ENCODE measurements at places on chromosomes 2 and 18.

DNA sequence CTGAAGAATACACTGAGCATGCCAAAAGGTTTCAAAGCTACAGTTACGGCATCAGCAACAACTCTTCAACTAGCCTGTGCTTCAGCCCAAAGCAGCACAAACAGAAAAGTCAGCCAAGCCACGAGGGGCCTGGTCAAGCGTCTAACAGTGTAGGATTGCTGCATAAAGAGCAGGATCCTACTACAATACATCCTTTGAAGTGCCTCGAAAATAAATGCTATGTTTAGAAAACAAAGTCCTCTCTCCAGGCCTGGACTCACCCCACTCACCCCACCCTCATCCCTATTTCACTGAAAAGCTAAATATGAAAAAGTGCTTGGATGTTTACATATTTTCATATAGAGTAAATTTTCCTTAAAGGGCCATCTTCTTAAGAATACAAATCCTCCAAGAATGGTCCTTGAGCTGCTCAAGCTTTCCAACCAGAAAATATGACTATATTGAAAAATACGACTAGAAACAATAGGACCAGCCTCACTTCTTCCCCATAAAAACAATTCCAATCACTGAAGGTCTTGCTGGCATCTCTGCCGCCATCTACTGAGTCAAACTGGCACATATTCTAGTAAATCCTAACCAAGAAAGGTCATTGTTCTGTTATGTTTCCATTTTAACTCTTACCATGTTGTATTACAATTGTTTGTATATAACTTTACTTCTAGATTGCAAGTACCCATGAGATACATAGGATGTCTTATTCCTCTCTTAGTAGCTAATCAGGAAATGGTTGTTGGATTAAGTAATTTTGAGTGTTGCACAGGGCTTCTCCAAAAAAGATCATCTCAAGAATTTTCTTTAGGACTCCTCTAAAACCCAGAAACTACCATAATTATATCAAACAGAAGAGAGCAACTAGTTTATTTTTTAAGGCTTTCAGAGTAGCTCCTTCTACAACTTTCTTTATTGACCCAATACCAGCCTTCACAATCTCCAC is 63.6 kb downstream of the CLHC1 start:
- DNase-seq: no peak

DNA sequence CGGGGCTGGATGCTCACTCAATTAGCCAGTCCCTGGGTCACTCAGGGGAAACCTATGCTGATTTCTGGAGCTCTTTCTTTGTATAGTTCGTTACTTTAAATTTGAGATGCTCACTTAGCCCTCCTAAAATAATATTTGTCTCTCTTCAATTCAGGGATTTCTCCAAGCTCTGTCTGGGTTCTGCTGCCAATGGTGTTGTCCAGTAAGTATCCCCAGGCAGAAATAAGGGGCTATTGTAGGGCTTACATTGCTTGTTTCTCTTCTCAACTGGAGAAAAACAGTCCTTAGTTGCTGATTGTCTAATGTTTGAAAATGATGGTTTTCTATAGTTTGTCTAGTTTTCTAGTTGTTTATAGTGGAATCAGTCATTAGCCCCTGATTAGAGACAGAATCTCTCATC is 5.0 kb downstream of the RAB6C start:
- DNase-seq: no peak

DNA sequence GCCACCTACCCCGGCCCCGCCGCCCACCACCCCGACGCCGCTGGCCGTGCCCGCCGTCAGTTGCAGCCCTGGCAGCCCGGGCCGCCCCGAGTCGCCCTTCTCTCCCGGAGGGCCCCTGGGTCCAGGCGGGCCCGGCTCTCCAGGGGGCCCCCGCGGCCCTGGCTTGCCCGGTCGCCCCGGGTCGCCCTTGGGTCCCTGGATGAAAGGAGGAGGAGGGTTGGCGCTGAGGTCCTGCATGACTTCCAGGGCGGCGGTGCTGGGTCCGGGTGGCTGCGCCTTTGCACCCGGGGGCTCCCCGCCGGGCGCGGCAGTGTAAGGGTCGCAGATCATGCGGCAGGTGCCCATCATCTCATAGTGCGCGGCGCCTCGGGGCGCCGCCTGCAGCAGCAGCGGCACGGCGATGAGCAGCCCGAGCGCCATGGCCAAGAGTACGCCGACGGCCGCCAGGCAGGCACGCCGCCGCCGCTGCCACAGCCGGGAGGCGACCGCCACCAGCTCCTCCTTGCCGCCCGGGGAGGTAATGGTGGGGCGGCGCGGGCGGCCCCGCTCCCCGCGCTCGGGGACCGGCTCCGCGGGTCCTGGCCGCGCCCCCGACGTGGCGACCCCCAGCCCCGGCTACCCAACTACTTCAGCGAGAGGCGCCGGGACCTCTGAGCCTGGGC is 570 bp downstream of the C1QL2 start:
- no peak for DNase-seq

DNA sequence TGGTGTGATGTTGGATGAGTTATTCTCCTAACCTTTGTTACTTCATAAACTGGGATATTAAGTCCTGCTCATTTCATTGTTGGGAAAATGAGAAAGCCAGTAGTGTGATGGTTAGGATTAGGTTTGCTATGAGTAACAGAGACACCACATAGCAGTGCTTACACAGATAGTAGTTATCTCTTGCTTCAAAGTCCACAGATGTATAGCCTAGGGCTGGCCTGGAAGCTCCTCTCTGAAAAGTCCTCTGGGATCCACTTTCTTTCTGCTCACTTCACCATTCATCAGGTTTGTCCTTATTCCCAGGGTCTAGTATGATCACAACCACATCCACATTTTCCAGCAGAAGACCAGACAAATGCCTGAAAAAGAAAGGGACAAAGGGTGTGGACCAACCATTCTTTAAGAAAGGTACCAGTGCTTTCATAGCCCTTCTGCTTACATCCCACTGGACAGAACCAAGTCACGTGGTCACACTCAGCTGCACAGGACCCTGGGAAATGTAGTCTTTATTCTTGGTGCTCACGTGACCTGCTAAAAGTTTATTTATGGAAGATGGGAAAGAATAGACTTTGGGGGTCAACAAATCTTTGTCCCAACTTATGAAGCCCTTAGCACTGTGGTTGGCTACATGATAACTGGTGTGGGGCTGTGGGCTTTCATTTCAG is 108.9 kb downstream of the INSIG2 start:
- no peak for DNase-seq

DNA sequence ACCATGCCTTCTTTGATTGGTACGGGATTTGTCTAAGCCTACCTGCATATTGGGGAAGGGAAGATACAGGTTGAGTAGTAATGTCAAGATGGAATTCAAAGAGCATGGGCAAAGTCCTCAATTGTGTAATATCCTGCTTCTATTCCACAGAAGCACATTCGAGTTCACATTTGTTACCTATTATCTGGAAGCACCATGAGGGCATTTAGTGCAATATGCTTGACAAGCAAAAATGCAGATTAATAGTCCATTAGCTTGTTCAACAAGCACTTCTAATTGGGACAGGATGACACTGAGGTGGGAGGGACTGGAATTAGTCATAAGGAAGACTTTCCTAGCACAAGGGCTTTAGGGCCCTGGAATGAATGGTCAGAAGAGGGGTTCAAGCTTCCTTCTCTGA is 40.5 kb downstream of the MYO5B start:
- DNase-seq: no peak

DNA sequence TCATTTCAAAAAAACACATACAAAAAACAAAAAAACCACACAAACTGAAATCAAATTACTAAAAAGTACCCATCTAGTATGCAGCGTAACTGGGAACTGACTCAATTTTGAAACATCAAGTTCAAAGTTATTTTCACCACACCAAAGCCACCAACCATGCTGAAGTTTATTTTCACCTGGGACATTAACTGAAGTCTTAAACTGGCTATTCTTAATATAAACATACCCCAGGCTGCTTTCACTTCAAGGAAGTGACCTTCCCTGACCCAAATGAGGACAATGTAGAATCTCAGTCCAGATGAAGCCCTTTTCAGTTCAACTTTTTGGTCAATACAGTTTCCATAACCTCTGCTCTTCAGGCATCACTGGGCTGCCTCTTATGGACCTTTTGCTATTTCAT is 84.6 kb downstream of the PIGN start:
- DNase-seq: no peak

GRCh38 chr2:138079976-138080375 is 115.7 kb downstream of the HNMT start:
- DNase-seq: no peak

- DNase-seq: no peak
These were observed 145.7 kb upstream of the GLI2 start for GRCh38 chr2:120589771-120590608.

- no peak for DNase-seq
These were observed at the start of gene SCN7A for GRCh38 chr2:166494140-166494624. SCN7A (minus strand) TSS chr2:166494249; CDS start chr2:166477696, 16,553 bp downstream.

GRCh38 chr2:19796035-19796695 is 105.6 kb downstream of the TTC32 start:
- DNase-seq: no peak

DNA sequence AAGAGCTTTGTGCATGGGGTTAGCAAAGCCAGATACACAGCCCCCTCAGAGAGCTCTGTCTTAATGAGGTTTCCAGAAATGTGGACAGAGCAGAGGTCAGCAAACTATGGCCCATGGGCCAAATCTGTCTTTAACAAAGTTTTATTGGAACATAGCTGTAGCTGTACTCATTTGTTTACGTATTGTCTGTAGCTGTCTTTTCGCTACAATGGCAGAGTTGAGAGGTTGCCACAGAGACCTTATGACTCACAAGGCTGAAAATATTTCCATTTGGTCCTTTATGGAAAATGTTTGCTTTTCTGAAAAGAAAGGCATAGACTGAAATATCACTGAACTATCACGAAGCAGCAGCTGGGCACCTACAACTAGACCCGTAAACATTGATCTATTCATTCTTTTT is 841.8 kb downstream of the SLC4A3 start:
- DNase-seq: no peak

- DNase-seq: no peak
These were observed 2.0 kb downstream of the TMEM163 start for GRCh38 chr2:134716721-134717243.

GRCh38 chr2:192119536-192119935 is 75.2 kb downstream of the TMEFF2 start:
- no peak for DNase-seq

GRCh38 chr18:811182-811891 is 705 bp downstream of the YES1 start:
- no peak for DNase-seq

- DNase-seq: no peak
These were observed 24.3 kb upstream of the CETN1 start for GRCh38 chr18:555705-556457.

DNA sequence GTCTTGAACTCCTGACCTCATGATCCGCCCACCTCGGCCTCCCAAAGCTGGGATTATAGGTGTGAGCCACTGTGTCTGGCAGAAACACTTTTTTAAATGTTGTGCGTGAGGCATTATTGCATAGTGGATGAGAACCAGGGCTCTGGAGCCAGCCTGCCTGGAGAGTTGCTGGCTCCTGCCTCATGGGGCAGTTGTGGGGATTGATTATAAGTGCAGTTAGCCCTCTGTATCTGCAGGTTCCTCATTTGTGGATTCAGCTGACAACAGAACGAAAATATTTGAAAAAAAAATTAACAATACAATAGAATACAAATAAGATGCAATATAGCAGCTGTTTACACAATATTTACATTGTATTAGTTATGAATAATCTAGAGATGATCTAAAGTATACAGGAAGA is 129.4 kb upstream of the EML6 start:
- no peak for DNase-seq

DNA sequence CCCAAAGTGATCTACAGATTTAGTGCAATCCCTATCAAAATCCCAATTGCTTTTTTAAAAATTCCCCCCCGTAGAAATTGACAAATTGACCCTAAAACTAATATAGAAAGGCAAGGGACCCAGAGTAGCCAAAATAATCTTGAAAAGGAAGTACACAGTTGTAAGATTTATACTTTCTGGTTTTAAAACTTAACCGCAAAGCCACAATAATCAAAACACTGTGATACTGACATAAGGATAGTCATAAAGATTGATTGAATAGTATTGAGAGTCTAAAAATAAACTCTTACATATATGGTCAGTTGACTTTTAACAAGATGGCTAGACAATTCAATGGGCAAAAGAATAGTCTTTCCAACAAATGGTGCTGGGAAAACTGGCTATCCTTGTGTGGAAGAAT is 58.7 kb upstream of the GAREM2 start:
- DNase-seq: no peak

GRCh38 chr2:33104052-33104623 is 157.4 kb downstream of the LTBP1 start:
- no peak for DNase-seq

- DNase-seq: peak; percentile 63
These were observed 326.2 kb upstream of the SOX11 start for GRCh38 chr2:5365871-5366461.

DNA sequence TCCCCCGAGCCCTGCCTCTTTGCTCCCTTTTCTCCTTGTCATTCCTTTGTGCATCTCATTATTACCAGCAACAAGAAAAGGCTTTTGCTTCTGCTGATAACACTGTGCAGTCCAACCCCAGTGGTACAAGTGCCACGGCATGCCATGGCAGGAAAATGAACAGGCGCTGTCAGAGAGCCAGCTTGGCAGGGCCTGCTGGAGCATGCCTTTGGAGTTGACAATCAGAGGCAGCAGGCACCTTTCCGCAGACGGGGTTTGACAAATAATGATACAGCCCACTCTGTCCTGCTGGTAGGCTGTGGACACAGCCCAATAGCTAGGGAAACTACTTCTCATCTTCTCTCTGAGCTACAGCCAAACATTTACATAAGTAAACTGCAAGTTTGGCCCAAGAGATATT is 243.9 kb upstream of the LRRTM1 start:
- no peak for DNase-seq

DNA sequence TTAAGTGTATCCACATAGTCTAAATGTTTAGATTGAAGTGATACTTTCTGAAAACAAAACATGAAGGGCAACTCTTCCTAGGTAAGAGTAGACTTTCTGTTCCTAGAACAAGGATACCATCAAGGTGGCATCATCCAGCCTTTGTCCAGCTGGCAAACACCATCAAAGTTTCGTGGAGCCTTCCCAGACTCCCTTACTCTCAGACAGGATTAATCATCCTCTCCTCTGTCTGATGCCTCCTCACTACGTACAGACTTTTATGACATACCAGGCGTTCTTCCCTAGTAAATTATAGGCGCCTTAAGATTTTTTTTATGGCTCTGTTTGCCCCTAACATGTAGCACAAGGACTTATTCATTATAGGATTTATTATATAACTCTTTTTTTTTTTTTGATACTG is 29.4 kb upstream of the ASNSD1 start:
- no peak for DNase-seq

- DNase-seq: no peak
These were observed 212.8 kb upstream of the SOX11 start for GRCh38 chr2:5479265-5479928.

GRCh38 chr2:217804791-217805667 is 197.8 kb downstream of the TNS1 start:
- DNase-seq: no peak

DNA sequence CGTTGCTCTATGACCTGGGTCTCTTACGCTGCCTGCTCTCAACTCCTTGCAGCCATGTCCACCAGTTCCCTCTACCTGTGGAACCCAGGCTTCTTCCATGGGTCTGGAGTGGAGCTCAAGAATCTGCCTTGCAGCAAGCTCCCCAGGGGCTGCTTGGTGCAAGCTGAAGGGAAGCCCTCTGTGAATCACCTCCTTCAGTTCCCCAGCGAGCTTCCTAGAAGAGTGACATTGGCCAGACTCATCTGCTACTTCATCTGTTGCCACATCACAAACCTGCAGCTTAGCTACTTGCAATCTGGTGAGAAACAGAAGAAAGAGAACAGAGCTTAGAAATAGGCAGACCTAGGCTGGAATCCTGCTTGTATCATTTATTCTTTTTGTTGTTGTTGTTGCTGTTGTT is 9.8 kb upstream of the EFR3B start:
- DNase-seq: no peak
